ENCODE measurements at places on chromosomes 4 and X.

- no peak for DNase-seq
These were observed 45.3 kb downstream of the KLHL15 start for GRCh38 chrX:23981711-23982110.

DNA sequence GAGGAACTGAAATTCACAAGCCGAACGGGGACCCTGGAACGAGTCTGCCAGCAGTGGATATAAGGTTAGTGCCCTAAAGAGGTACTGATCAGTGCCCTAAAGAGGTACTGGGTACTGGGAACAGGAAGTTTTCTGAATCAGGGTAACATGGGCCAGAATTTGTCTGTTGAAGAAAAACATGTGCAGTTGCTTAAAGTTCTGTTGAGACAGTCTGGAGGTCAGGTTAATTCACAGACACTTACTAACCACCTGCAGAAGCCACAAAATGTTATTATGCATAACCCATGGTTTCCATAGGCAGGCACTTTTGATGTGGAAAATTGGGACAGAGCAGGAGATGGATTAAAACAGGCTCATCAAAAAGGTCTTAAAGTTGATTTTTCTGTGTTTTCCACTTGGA is 17.9 kb downstream of the SPIN2B start:
- DNase-seq: no peak

- DNase-seq: no peak
These were observed 106.4 kb upstream of the FAM241A start for GRCh38 chr4:112038861-112039260.

DNA sequence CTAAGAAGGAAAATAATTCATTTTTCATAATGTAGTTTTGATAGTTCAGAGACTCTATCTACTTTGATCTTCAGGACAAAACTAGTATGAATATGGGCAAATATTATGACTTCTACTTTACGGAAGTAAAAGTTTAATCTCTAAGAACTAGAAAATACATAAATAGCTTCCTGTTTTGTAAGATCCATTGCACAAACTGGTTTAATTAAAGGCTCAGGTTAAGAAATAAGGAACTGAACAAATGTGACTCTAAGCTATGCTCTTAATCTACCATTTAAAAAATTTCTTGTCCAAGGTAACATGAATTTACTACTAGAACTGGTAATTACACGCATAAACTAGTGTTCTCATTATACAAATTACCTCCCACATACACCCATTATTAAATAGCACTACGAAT is 360.6 kb downstream of the INPP4B start:
- no peak for DNase-seq

- no peak for DNase-seq
These were observed 51.3 kb upstream of the NFKB1 start for GRCh38 chr4:102449751-102450352.

GRCh38 chrX:96244955-96245354 is 439.7 kb upstream of the DIAPH2 start:
- DNase-seq: no peak

- DNase-seq: peak; percentile 5
These were observed 591 bp downstream of the PRPS1 start for GRCh38 chrX:107628662-107629539.

GRCh38 chrX:2500803-2501558 is at the start of the genes DHRSX and ZBED1:
TSS of gene DHRSX (minus strand) at chrX:2500976. CDS start at chrX:2500925, 51 bp downstream.
TSS of gene ZBED1 (minus strand) at chrX:2500976. CDS start at chrX:2490719, 10,257 bp downstream.
- peak; percentile 21 for DNase-seq

DNA sequence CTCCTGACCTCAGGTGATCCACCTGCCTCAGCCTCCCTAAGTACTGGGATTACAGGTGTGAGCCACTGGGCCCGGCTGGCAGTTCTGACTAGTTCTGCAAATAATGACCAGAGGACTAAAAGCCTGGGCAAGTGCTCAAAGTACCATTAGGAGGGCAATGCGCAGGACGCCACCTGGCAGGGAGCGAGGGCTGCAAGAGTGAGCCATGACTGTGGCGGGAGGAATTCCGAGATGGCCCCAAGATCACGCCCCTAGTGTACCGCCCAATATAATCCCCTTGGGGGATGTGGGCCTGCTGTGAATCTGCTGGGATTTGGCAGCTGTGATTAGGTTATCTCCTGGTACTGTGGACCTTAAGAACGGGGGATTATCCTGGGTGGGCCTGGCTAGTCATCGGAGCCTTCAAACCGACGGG is 26.2 kb upstream of the GPR78 start:
- DNase-seq: no peak

GRCh38 chrX:10828640-10829039 is 208.3 kb upstream of the MID1 start:
- no peak for DNase-seq

GRCh38 chrX:48478806-48479205 is 2.8 kb downstream of the FTSJ1 start:
- DNase-seq: no peak

DNA sequence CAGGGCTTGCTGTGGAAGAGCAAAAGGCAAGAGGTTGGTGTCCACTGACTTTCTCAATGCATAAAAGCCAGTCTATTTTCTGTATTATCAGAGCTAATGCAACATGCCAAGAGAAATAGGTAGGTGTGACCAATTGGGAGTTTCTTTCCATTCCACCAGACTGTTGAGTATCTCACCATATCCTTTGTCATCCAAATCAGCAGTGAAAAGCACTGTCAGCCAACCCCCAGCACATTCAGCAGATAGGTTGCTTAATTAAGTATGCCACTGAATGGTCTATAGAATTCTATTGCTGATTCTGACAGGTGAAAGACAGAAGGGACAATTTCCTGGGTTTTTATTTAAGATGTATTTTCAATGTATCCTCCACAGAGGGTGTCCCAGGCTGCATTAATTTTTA is 139.8 kb downstream of the HS6ST2 start:
- DNase-seq: no peak

DNA sequence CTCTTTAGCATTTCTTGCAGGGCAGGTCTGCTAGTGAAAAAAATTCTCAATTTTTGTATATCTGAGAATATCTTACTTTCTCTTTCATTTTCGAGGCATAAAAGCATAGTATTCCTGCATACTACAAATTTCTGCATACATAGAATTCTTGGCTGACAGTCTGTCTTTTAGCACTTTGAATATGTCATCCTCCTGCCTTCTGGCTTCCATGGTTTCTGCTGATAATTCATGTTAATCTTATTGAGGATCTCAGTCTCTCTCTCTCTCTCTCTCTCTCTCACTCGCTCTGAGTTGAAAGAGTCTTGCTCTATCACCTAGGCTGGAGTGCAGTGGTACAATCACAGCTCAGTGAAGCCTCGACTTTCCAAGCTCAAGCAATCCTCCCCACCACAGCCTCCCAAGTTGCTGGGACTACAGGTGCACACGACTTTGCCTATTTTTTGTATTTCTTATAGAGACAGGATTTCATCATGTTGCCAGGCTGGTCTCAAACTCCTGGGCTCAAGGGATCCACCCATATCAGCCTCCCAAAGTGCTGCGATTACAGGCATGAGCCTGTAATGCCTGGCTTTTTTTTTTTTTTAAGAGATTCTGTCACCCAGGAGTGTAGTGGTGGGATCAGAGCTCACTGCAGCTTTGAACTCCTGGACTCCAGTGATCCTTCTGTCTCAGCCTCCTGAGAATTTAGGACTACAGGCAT is 161.3 kb downstream of the FNIP2 start:
- DNase-seq: no peak

DNA sequence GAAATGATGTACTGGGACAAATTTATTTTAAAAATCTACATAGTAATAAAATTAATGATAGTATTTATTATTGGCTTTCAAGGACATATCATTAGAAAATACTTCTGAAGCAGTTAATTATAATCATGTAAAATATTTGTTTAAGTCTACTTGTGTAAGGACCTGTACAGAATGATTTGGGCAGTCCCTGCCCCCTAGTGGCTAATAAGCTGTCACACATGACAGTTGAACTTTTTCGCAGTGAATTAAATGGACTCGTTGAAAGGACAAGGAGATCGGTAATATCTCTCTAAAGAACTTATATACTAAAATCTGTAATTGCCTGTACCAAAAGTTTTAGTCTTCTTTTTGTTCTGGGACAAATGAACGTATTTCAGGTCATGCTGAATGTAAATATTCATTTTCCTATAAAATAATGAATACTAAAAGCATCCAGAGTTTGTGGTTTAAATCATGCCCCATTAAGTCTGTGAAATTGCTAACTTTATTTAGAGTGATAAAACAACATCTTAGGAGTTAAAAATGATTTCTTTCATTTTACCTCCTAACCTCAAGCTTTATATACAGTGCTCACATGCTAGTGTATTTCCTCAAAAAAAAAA is 13.6 kb downstream of the EXOC1 start:
- no peak for DNase-seq

GRCh38 chrX:40108162-40108958 is 10.6 kb upstream of the BCOR start:
- DNase-seq: no peak

DNA sequence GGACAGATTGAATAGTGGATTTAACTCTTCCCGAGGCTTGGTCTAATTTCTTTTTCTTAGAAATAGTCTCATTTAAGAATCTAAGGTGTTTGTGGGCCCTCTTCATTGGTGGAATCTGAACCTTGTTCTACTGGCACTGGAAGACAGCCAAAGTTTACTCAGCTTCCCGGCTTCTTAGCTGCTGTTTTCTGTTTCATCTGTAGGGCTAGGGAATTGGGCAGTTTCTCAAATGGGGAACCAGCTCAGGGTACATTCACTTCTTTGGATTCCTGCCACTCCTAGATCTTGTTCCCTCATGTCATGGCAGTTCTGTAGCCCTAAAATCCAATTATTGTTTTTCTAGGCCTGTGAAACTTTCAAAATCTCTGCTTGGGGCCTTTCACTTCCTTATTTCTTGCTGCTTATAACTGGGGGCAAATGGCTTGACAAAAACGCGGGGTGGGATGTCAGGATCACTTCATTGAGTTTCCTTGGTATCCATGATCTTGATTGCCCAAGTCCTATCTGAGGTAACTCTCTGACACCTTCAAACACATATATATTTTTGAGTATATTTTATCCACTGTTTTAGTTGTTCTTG is 985.0 kb downstream of the C4orf33 start:
- no peak for DNase-seq

GRCh38 chr4:139799615-139800014 is 134.0 kb downstream of the MGST2 start:
- DNase-seq: no peak

DNA sequence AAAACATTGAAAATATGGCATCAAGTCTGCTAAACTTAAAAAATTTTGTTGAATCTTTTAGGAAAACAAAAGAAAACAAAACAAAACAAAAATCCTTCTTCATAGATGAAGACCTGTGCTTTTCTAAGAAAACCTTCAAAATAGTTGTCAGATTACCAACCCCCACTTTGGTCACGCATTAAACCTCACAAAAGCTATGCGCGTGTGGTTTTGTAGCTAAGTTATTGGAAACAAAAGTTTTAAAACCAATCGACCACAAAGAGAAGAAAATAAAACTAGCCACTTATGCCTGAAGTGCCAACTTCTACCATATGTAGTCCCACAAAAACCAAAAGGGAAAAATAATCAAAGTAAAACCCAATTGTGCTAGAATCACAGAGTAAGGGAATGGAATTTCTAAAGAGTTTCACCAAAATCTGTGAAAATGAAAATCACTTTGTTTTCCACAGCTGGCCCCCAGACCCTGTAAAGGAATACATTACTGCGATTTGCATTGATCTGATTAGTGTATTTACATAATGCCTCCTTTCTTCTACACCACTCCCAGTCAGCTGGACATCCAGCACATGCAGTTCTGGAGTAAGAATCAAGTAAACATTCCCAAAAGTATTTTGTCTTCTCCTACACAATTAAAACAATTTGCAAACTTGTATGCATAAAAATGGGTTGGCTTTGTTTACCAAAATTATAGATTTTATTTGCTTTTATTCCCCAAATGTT is 330.1 kb upstream of the DKK2 start:
- no peak for DNase-seq

DNA sequence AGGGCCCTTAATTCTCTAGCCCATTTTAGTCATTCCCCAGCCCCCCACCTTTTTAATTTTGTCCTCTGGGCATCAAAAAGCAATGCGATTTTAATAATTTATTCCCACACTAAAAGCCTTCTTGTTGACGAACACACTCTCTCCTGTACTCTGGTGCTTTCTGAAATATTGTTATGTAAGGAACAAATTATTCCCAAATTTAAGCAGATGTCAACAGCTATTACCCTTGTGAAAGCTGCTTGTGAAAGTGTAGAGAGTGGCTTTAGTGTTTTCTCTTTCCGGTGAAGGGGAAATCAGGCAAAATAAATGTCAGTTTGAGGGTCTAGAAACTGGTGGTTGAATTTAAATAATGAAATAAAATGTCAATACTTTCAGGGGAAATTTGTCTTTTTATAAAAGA is 221.2 kb upstream of the CNKSR2 start:
- DNase-seq: no peak

- no peak for DNase-seq
These were observed 4.3 kb downstream of the SLC9A7 start for GRCh38 chrX:46754586-46755061.

- DNase-seq: no peak
These were observed 589.9 kb upstream of the GALNT7 start for GRCh38 chr4:172578712-172579111.

GRCh38 chr4:108465886-108466500 is 154.4 kb upstream of the RPL34 start:
- no peak for DNase-seq

DNA sequence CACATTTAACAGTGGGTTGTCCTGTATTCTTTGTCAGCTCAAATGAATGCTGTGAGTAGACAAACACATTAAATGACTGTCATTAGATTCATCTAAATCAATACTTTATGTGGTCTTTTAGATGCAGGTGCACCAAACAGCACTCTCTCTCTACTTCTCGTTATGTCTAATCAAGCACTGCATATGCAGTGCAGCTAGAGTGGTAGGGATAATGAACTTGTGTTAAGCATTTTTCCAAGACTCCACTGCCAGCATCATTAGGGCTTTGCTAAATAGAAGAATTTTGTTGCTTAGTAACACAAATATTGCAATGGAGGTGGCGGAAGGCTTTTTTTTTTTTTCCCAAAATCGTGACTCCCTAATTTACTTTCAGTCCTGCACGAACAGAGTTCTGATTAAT is 447.0 kb upstream of the GALNT7 start:
- DNase-seq: no peak

GRCh38 chrX:153731117-153731844 is 6.6 kb downstream of the ABCD1 start:
- no peak for DNase-seq

DNA sequence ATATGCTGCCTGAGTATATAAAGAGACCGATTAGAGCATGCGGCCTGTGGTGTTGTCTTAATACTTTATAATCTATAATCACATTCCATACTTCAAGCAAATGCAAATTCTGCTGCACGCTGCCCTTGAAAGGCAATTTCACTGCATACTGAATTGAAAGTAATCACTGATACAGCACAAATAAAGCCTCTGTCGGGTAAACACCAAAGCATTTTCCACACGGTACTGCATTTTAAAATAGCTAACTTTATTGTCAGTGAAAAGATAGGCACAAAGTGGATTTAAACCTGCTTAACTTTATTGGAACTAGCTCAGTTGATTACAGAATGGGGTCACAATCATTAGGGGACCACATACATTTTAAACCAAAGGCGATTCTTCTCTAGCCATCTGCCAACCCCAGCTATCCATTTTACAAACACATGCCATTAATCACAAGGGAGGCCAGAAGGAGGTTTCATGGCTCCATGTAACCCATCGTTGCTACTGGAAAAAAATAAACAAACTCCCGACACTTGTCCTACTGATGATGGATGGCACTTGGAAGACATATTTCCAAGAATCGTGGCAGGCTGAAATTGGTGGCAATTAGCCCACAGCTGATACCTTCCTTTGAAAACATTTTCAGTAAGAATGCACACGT is 65.9 kb downstream of the AMOT start:
- DNase-seq: no peak
